ENCODE measurements at places on chromosomes 2 and 18.

DNA sequence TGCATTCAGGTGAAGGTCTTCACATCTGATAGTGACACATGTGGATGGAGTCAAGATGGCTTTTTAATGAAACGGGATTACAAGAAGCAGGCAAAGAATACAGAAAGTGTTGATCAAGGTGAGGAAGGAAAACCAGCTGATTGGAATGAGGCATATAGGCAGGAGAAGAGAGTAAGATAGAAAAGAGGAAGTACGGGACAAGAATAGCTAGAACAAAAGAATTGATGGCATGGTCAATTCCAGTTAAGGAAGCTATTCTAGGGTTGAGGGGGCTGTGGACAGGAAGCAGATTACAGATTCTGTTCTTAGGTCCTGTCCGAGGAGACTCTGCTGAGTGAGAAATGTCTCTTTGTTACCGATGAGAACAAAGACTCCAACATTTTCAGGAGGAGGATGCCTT is 13.2 kb upstream of the NCK2 start:
- no peak for DNase-seq

DNA sequence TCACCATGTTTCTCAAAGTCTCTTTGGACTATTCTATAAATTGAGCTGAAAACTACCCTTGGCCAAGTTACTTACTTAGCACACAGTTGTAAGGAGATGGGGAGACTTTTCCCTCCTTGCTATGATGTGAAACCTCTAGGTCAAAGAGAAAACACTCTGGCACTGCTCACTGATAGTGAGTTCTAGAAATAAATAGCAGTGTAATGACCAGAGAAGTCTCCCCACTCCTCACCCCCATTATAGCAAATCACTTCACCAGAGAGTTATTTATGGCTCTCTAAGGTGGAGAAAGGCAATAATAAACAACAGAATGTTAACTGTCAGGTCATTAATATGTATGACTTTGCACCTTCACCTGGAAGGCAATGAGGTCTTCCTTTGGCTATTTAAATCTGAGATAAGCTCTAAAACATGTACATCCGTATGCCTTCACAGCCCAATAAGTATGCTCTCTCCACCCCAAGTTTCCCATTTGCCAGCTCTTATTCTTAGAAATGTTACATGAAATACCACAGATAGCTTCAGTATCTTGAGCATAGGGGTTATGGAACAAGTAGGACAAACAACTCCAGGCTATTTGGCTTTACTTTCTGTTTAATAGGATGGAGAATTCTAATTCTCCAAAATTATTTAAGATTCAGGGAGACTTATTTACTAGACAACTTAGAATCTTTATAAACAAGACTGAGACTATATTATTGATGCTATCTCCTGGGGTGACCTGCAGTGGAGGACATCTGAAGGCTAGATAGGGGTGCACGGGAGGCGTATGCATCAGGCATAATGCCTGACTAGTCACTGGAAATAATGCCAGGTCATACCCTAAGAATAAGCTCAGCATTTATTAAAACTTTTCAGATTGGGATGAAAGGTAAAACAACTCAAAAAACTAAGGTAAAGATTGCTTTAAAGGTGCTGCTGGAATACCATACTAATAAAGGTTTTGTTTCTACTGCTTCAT is 65.3 kb upstream of the DTNB start:
- no peak for DNase-seq

- no peak for DNase-seq
Measured at GRCh38 chr18:48074929-48075706, 144.7 kb upstream of the SMAD2 start.

DNA sequence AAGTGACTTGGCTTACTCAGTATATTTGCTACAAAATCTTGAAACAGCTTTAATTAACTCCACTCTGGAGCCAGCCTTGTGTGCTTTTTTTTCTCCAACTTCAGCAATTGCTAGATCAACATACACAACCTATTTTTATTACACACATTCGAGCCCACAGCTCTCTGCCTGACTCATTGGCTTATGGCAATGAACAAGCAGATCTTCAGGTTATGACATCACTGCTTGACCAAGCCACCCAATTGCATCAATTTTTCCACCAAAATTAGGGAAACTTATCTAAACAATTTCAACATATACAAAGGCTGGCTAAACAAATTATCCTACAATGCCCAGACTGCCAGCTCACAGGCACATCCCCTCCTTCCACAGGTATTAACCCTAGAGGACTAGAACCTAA is 39.6 kb upstream of the PDK1 start:
- no peak for DNase-seq

DNA sequence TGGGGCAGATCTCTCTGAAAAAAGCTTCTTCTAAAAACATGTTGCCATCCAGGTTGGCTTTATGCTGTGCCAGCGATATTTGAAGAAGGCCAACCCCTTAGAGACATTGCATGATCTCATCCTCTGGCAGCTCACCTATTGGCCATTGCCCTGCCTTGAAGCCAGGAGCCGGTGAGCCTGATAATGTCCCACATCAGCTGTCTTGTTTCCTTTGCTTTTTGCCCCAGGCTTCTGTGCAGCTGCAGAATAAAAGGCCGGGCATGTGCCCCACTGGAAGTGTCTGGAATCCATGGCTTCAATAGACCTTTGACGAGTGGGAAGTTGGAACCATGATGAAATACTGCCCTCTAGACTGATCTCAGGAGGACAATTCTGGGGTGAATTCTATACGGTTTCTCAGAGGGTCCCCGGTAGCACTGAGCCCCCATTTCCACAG is 523.5 kb upstream of the ZEB2 start:
- no peak for DNase-seq

DNA sequence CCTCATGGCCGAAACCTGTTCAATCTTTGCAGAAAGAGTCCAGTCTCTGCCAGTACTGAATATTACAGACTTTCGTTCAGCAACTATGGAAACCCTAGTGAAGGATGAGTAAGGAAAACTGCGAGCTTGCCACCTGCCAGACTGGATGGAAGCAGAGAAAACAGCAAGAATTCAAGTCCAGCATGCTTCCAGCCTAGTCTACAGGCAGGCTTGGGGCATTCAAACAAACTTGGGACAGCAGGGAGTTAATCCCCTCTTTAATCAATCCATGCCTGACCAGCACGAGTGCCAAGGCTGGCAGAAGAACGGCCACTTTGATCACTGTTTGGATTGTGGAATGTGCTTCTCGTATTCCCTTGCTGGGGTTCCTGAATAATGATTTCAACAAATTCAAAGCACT is 145.2 kb downstream of the EPHA4 start:
- DNase-seq: no peak

- no peak for DNase-seq
Measured at GRCh38 chr2:45731141-45731540, 79.7 kb downstream of the PRKCE start.

DNA sequence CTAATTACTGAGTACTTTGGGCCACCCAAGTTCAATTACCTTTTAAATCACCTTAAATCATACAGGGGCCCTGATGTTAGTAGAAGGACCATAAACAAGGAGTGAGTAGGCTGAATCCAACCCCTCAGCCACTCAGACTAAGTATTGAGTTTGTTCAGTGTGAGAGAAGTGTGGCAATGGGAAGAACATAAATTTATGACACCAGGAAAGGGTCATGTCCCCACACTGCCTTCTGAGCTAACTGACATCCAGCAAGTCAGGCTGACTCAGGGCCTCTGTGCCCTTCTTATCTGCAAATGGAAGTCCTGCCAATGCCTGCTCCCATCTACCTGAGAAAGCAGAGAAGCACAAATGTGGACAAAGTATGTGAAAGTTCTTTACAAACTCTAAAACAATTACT is 12.9 kb downstream of the PLEKHM3 start:
- no peak for DNase-seq

GRCh38 chr2:196983934-196984333 is 57.4 kb upstream of the PGAP1 start:
- DNase-seq: no peak

GRCh38 chr2:134482131-134482723 is 228.4 kb downstream of the MGAT5 start:
- DNase-seq: no peak

- DNase-seq: no peak
Measured at GRCh38 chr2:120496235-120496634, 150.3 kb downstream of the INHBB start.

- DNase-seq: no peak
Measured at GRCh38 chr2:210226223-210226622, 976 bp upstream of the ACADL start.

DNA sequence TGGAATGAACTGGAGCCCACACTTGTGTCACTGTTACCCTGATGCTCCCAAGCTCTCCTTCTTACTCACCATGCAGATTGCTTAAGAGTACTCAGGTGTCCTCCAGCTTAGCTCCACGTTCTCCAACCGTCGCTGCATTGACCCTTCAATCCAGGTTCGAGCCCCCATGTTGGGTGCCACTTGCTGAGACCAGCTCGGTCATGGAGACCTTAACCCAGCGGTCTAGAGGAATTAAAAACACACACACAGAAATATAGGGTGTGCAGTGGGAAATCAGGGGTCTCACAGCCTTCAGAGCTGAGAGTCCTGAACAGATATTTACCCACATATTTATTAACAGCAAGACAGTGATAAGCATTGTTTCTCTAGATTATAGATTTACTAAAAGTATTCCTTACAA is 229.1 kb upstream of the APCDD1 start:
- DNase-seq: no peak

- no peak for DNase-seq
Measured at GRCh38 chr2:138622613-138623012, 121.0 kb downstream of the SPOPL start.

DNA sequence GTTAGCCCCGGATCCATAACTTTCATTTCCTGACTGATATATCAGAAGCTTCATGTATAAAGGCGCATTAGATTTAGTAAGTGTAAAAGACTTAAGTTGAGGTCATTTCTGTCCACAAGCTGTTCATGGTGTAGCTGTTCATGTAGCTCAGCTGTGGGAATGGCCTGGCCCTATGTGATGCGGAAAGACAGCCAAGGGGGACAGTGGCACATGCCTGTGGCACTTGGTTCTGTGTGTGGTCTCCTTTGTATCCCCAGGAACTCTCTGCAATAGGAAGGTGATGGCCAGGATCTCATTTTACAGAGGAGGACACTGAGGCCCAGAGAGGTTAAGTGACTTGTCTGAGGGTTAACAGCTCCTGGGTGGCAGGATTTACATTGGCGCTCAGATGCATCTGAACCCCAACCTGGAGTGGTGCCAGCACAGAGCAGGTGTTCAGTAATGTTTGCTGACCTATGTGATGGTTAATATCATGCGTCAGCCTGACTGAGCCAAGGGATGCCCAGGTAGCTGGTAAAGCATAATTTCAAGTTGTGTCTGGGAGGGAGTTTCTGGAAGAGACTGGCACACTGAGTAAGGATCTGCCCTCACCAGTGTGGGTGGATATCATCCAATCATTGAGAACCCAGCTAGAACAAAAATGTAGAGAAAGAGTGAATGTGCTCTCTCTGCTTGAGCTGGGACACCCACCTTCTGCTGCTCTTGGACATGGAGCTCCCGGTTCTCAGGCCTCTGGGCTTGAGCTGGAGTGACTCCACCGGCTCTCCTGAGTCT is 25.4 kb downstream of the HPCAL1 start:
- DNase-seq: no peak

DNA sequence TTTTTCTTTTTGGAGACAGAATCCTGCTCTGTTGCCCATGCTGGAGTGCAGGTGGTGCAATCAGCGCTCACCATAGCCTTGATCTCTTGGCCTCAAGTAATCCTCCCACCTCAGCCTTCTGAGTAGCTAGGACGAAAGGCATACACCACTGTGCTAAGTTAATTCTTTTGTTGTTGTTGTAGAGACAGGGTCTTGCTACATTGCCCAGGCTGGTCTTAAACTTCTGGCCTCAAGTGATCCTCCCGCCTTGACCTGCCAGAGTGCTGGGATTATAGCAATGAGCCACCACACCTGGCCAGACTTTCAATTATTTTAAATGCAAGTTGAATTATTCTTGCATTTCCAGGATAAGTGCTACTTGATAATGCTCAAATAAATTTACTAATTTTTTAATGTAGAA is 126.5 kb downstream of the DTNB start:
- no peak for DNase-seq

DNA sequence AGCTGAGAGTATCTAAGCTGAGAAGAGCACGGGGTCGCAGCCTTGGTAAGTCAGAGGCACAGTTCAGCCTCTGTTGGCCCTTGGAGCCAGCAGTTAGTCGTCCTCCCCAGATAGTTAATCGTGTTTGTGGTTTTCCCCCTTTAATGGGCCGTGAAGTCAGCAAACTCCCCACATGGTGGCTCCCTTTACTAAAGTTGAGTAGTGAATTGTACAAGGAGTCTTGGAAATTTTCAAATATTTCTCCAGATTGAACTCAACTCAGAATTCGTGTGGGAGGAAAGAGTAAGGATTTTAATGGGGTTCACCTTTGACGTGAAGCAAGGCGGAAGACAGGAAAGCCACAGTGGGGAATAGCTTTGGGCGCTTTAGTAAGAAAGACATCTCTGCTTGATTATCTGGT is 2.4 kb upstream of the ADCYAP1 start:
- no peak for DNase-seq

- DNase-seq: no peak
Measured at GRCh38 chr2:72897785-72898584, 10.8 kb downstream of the SPR start.

- DNase-seq: no peak
Measured at GRCh38 chr18:36496022-36496421, 198.5 kb downstream of the FHOD3 start.

GRCh38 chr2:174566871-174567270 is 30.7 kb downstream of the WIPF1 start:
- no peak for DNase-seq

DNA sequence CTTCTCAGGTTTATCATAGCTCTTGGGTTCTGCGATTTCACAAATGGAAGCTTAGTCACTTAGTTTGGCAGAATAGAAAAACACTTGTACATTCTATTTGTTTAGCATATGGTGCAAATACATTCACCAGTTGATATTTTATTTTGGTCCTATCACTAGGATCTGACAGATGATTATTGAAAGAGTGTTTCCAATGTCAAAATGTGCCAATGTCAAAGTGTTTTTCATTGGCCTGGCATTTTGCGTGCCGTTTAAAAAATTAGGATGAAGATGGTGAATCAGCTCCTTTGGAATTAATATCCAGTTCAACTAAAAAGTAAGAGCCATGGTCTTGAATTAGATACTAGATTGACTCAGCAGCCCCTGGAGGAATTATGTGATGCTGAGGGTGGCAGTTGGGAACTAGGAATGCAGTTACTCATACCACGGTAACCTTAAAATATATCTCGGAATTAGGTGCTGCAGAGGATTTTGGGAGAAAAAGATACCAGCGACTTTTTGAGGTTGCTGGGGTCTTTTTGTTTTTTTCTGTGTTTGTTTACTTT is 87.0 kb downstream of the SPHKAP start:
- no peak for DNase-seq

- DNase-seq: no peak
Measured at GRCh38 chr2:119696005-119696404, 17.0 kb downstream of the TMEM177 start.

All from stimulated activated CD8-positive, alpha-beta memory T cell treated with anti-CD3 and anti-CD28 coated beads, Interleukin-7, amount 100 ng/mL, for 1 hour (primary cell).